Naive thymus-derived CD4-positive, alpha-beta T cell (primary cell): ENCODE measurements at places on chromosomes 11 and 22.

GRCh38 chr11:119673759-119674336 lies 55.2 kb downstream of the NECTIN1 start:
- no peak for DNase-seq

- no peak for DNase-seq
These were observed 711 bp upstream of the PHF21B start for GRCh38 chr22:45010532-45010900.

- no peak for DNase-seq
These were observed 223.0 kb downstream of the TBC1D22A start for GRCh38 chr22:46985507-46985882.

DNA sequence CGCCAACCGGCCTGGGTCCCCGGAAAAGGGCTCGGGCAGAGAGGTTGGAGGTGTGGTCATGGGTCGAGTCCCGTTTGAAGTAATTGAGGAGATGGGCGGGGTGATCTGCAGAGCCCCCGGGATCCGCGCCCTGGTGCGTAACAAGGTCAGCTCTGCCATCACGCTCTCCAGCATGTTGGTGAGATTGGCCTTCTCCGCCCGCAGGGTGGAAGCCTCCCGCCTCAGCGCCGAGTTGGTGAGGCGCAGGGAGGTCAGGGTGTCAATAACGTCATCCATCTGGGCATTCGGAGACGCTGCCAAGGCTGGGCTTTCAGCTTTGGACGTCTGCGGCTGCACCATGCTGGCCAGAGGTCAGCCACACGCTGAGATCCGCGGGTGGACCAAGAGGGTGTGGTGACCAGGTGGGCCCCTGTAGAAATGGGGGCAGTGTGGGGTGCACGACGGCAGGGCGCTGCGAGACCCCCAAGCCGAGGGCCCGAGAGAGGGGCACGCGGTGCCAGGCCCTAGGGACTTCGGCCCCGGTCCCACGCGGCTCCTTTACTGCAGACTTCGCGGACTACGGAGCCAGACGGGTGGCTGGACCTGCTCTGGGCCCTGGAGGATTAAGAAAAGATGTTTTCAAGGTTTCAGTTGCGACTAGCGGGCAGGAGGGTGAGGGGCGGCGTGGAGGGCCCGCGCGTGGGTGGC lies 672 bp downstream of the RTL6 start:
- no peak for DNase-seq
